ENCODE measurements at places on chromosomes 2 and 18.

GRCh38 chr2:220451438-220451837 is 824.0 kb downstream of the SLC4A3 start:
- no peak for DNase-seq

- DNase-seq, result no peak
Observed at GRCh38 chr2:3349211-3349693, 28.4 kb downstream of the EIPR1 start.

GRCh38 chr2:120957905-120958304 is 222.2 kb downstream of the GLI2 start:
- DNase-seq, result no peak

DNA sequence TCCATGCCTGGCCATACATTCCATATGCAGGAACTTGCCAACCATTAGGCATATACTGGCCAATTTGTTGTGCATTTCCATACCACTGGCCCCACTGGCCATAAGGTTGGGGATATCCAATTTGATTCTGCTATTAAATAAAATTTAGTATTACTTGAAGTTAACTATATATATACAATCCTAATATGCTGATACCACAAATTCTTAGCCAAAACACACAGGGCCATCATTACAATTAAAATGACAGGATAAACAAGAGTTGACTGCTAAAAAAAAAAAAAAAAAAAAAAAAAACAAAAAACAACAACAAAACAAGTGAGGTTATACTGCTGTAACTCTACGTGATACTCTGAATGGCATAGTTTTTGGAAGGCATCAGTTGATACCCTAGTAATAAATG is 23.5 kb upstream of the C2orf42 start:
- no peak for DNase-seq

GRCh38 chr2:210528716-210529115 is 27.7 kb upstream of the CPS1 start:
- DNase-seq, result no peak

- no peak for DNase-seq
Observed at GRCh38 chr2:154370873-154371272, 327.6 kb upstream of the KCNJ3 start.
